ENCODE measurements at places on chromosomes 3 and 15.

- no peak for DNase-seq
Measured at GRCh38 chr3:30475038-30475808, 131.2 kb upstream of the TGFBR2 start.

DNA sequence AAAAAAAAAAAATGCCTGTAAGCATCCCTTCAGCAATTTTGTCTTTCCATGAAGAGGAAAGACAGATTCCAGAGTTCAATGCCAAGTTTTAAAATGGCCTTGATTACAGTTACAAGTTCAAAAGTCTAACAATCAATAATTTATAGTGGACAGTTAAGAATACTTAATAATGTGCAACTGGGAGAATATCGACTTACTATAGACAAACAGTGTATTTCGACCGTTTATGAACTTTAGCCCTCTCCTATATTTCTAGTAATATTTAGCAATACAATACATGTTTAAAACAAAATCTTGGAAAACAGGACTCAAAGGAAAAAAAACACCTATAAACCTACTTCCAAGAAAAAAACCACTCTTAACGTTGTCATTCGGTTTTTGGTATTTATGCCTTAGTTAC lies 1.5 kb downstream of the PBRM1 start:
- no peak for DNase-seq

- no peak for DNase-seq
Measured at GRCh38 chr3:22159004-22159695, 408.1 kb upstream of the ZNF385D start.

DNA sequence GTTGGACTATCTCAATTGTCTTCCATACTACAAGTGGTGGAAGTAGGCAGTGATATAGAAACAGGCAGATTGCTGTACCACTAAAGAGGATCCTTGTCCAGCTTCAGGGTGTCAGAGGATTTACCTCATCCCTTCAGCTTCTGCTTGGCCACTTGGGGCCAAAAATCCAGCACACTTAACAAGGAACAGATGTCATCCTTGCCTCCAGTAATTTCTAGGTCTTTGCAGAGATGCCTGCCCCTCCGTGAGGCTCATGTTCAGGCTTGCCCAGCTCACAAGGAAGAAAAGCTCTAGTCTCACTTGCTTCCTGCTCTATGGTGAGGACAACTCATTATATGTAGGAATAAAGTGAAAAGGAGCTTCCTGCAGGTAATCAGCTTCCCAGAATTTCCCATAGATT lies 510.3 kb downstream of the EPHA3 start:
- no peak for DNase-seq

- no peak for DNase-seq
Measured at GRCh38 chr3:125010393-125010792, 45.4 kb downstream of the HEG1 start.

DNA sequence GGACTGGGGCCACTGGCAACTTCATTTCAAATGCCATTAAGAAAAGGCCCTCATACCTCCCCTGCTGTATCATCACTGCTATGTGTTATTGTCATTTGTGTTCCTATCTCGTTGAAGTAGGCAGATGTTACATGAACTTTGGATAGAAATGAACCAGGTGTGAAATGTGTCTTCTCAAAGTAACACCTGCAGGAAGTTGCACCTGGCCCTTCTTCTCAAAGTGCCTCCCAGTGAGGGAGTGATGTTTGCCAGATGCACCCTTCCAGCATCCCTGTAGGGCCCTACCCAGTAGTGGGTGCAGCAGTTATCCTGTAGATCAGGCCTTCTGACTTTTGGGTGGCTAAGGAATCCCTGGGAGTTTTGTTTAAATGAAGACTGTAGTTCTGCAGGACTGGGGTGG lies 197.7 kb upstream of the CTNNB1 start:
- DNase-seq, result no peak

DNA sequence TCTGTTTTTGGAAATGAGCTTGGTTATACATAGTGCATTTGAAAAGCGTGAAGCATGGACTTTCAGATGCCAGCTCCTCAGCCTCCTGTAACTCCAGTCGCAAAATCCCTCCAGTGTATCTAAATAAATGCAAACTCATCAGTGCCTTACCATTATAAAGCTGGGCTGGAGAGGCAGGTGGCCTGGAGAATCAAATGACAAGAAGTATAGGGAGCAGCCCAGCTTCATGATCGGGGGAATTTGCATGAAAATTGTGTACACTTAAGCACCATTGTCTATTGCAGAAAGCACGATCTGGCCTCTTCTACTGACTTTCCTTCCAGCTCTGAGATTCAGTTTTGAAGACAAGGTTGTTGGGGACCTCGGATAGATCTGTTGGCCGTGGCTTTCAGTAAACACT lies 71.7 kb downstream of the IGF1R start:
- no peak for DNase-seq

DNA sequence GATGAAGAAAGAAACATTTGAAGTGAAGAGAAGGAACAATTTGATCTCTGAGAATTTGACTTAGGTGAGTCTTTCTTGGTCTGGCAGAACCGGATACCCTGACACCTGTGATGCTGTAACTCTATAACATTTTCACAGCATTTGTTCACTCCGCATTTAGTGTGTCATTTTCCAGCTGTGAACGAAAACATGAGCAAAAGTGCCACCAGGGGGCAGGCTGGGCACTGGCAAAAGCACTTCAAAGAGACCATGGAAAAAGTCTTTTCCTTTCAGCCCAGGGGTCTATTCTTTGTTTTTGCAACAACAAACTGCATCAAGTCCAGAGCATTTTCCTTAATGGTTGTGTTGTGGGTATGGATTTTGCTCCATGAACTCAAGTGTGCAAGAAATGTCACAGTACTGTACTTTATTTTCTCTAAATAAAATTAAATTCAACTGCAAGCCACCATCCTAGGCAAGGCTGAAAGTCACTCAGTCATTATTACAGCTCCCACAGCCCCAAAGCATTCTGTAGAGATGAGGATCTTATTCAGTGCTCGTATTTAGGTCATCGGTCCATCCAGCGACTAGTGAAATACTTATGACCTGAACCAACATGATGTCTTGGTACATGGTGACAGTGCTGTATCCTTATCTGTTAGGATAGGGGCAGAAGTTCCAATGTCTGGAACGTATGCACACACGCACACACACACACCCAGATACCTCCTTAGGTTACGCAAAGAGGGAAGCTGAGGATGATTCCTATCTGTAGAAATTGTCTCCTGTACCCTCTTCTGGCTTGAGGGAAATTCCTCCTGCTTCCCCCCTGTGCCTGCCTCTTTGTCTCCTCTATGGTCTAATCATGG lies 125.5 kb downstream of the GADL1 start:
- DNase-seq, result peak; percentile 71

DNA sequence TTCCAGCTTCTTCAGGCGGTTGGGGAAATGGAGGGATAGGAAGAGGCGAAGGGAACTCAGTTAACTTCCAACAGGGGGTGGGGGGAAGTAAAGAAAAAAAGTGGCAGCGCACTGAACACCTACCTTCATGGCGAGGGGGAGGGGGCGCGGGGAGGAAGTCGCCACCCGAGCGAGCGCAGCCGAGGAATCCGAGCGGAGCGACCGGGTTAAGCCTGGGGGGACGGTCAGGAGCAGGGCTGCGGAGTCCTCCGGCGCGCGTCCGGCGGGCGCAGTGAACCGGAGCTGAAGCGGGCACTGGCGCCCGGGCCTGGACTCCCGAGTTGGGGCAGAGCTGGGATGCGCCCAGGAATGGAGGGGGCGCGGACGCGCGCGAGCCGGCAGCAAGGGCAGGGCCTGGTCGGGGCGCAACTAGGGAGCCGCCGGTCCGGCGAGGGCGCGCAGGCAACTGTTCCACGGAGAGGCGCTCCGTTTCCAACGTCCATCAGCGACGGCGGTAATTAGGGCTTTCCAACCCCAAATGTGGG lies at the start of gene WNT5A:
Gene WNT5A (minus strand): TSS at position 450 of the 524 bp plus-strand sequence. CDS start 321 bp downstream, at position 129.
- peak; percentile 40 for DNase-seq

DNA sequence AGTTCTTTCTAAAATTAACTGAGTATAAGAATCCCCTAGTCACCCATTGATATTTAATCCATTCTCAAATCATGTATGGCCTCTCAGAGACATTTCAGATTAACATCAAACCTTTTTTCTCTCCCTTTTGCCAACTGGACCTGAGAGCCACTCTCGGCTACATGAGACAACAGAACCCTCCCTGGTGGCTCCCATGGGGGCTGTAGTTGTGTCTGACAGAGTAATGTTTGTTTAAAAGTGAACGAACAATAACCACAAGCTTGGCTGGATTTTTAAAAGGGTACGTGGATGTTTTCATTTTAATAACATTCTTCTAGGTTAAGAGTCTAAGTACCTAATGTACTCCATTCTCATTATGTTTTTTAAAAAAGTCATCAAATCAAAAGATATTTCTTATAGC lies 37.1 kb downstream of the P3H2 start:
- DNase-seq, result no peak

GRCh38 chr3:161371441-161372320 lies at the start of gene SPTSSB:
SPTSSB (minus strand) TSS chr3:161371517; CDS start chr3:161346323, 25,194 bp downstream.
- peak; percentile 62 for DNase-seq

GRCh38 chr3:196275126-196275525 lies 12.4 kb downstream of the PCYT1A start:
- no peak for DNase-seq

DNA sequence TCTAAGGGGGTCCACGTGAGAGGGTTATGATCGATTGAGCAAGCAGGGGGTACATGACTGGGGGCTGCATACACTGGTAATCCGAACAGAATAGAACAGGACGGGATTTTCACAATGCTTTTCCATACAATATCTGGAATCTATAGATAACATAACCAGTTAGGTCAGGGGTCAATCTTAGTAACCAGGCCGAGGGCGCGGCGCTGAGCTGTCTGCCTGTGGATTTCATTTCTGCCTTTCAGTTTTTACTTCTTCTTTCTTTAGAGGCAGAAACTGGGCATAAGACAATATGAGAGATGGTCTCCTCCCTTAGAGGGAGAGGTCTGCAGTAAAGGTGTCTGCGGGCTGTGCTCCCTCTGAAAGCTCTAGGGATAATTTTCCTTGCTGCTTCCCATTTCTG lies 261.3 kb downstream of the XXYLT1 start:
- DNase-seq, result no peak

- DNase-seq, result no peak
Measured at GRCh38 chr15:87866961-87867360, 389.6 kb downstream of the NTRK3 start.

- no peak for DNase-seq
Measured at GRCh38 chr3:102553876-102554275, 119.1 kb downstream of the ZPLD1 start.

- no peak for DNase-seq
Measured at GRCh38 chr3:147390589-147391569, 15.5 kb downstream of the ZIC4 start.

DNA sequence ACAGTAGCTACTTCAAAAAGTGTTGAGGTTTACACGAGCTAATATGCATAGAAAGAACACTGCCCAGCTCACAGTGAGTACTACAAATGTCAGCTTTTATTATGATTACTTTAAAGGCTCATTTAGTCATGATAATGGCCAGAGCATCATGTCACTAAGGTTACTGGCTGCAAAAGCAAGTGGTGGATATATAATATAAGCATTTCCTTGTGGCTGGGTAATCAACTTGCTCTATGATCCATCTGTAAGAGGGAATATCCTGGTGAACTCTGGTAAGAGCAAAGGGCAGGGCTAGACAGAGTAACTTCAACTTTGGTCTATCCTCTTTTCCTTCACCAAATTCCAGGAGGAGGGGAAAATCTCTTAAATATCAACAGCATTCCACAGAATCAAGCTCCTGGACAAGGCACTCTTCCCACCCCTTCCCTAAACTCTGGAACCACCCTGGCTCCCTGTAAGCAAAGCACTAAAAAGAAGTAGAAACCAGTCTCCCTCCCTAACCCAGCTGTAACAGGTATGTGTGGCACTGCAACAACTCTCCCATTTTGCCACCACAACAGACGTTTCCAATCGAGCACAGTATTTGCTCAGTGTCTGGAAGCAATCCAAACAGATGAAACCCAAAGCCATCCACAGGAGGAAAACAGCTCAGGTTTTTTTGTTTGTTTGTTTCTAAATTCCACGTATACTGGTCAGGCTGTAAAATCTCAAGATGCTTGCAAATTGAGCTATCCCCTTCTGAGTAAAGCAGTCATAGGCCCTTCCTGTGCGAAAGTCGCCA lies 13.4 kb downstream of the B4GALT4 start:
- DNase-seq, result no peak

- no peak for DNase-seq
Measured at GRCh38 chr3:35971686-35972085, 332.4 kb downstream of the ARPP21 start.

- no peak for DNase-seq
Measured at GRCh38 chr3:71578054-71578751, 5.3 kb downstream of the FOXP1 start.

GRCh38 chr3:142977399-142977728 lies 13.9 kb upstream of the PAQR9 start:
- no peak for DNase-seq

DNA sequence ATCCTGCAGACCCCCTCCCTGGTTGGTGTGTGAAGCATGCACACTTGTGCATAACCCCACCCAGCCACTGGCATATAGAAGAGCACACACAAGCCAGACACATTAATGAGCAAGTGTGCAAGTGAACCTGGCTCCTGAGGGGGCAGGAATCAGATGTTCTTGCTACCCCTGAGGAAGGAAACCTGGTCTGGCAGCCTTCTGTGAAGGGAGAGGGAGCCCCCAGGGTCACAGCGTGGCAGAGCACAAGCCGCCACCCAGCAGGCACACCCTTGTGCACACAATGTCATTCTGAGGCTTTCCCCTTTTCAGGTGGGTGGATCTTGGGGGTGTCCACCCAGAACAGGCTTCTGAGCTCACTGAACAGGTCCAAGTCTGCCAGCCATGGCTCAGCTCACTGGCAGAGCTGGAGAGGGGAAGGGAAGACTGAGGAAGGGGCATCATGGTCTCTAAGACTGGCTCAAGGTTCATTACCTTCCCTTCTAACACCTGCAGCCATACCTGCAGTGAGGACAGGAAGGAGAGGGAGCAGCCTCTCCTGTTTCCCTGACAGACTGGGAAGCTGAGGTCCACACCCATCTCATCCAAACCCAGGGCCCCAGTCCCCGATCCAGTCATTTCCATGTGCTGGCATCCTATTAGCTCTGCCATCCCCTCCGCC lies 31.6 kb upstream of the SEMA3F start:
- DNase-seq, result no peak

DNA sequence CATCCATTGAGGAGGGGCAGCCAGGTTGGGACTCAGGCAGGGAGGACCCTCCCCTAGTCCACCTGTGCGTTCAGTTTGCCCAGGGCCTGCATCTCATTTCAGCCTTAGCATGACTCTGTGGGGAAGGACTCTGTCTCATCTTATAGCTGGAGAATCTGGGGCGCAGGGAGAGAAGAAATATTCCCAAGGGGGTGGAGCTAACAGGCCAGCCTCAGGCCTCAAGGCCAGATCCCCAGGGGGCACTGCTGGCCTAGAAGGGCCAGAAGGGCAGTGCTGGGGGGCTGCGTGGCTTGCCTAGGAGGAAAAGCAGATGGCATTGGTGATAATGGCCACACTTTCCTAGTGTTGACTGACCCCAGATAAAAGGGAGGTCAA lies 10.9 kb downstream of the AMOTL2 start:
- DNase-seq, result no peak
